Hematopoietic multipotent progenitor cell treated with erythropoietin and hydrocortisone succinate and interleukin-3 and kit ligand, for 15 days (in vitro differentiated cells): ENCODE measurements at places on chromosomes 2 and 18.

DNA sequence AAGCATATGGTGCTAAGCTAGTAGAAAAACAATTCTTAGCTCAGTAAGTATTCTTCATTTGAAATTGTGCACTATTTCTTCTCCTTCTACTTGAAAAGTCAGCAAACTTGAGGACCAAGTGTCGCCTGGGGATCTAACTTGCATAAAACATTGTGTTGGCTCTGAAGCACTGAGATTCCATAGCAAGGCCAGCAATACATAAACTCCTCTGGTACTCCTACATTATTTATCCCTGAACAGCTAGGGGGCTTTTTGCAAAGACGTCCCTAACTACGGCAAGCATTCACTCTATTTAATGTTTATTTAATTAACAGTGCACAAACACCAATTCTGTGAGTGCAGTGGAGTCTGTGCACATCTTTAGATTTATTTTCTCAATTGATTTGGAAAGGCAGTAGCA is 392.2 kb downstream of the ERBB4 start:
- no peak for DNase-seq

- no peak for DNase-seq
Observed at GRCh38 chr2:24826773-24827145, 33.5 kb downstream of the CENPO start.

GRCh38 chr2:113309655-113310387 is 31.1 kb upstream of the PAX8 start:
- DNase-seq = no peak

DNA sequence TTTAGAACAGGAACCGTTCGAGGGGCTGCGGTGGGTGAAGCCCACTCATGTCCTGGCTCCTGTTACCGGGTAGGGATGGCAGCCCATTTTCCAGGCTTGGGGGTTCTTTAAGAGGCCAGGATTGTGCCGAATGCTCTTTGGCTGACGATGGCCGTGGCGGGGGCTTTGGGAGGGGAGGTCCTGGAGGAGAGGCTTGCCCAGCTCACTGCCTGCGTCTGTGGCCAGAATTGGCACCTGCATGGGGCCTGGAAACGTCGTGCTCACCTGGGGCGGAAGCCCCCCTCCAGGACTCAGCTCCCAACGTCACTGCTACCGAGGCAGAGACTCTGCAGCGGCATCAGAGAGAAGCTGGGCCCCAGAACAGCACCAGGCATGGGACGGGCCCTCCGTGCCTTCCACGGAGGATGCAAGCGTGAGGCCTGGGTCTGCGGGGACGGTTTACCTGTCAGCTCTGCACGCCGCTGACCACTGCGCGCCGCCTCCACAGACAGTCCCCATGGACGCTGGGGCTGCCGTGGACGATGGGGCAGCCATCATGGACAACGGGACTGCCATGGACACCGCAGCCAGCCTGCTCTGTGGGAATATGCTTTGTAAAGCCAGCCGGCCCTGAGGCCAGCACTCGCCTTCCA is 82.9 kb downstream of the NFATC1 start:
- DNase-seq = no peak

- no peak for DNase-seq
Observed at GRCh38 chr2:127411653-127412369, 6.4 kb upstream of the PROC start.

DNA sequence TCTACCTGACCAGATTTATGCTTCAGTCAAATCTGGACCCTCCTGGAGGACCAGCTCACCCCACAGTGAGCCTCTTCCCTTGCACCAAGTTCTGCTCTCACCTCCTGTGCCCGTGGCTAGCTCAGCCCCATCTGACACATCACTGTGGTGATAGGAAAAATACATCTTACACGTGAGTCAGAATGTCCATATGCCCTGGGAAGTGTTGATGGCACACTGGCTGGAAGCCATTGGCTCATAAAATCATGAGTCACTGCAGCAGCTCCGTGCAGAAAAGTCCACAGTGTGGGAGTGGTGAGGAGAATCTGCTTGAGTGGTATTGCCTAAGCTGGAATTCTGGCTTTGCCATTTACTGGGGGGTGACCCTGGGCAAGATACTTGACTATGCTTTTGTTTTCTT is 42.6 kb upstream of the RAPGEF4 start:
- no peak for DNase-seq

- no peak for DNase-seq
Observed at GRCh38 chr2:158712791-158713522, 82.2 kb upstream of the DAPL1 start.

- no peak for DNase-seq
Observed at GRCh38 chr2:7539077-7539476, 621.9 kb downstream of the RNF144A start.

GRCh38 chr2:145597809-145598208 is 1077.9 kb upstream of the ZEB2 start:
- DNase-seq = no peak

GRCh38 chr18:48868468-48869466 is 82.0 kb downstream of the SMAD7 start:
- no peak for DNase-seq

- DNase-seq = no peak
Observed at GRCh38 chr18:41150316-41150715, 804.7 kb upstream of the PIK3C3 start.

DNA sequence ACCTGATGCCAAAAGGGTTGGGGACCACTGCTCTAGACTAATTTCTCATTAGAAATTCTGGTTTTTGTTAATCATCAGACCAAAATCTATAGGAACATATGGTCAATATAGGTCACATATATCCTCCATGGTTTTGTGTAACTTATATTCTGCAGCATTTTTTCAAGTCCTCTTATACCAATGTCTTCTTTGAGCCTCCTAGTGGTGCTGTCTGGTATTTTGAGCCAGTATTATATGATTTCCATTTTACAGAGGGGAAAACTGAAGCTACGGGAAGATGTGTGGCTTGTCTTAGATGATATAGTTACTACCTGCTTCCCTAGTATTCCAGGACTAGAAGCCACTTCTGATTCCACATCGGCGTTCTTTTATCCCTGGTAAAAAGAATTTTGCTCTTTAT is 13.8 kb downstream of the MAPK4 start:
- no peak for DNase-seq

DNA sequence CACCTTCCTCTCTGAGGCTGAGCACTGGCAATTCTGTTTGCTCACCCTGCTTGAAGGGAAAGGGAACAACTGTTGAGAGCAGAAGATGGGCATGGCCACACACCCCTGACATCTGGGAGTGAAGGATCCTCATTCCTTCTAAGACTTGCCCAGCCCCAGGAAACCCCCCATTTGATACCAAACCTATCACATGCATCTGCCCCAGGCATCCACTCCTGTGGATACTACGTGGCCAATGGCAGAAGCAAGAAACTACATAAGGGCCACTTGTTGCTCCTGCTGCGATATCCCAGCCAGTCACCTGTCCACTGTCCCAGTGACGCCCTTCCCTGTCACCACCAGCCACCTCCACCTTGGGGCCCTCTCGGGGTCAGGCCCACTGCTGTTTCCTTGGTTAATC is 185.2 kb downstream of the SMAD2 start:
- no peak for DNase-seq

GRCh38 chr2:45070113-45070652 is 60.9 kb upstream of the SIX2 start:
- no peak for DNase-seq

- DNase-seq = no peak
Observed at GRCh38 chr2:6806604-6807003, 59.1 kb downstream of the CMPK2 start.

DNA sequence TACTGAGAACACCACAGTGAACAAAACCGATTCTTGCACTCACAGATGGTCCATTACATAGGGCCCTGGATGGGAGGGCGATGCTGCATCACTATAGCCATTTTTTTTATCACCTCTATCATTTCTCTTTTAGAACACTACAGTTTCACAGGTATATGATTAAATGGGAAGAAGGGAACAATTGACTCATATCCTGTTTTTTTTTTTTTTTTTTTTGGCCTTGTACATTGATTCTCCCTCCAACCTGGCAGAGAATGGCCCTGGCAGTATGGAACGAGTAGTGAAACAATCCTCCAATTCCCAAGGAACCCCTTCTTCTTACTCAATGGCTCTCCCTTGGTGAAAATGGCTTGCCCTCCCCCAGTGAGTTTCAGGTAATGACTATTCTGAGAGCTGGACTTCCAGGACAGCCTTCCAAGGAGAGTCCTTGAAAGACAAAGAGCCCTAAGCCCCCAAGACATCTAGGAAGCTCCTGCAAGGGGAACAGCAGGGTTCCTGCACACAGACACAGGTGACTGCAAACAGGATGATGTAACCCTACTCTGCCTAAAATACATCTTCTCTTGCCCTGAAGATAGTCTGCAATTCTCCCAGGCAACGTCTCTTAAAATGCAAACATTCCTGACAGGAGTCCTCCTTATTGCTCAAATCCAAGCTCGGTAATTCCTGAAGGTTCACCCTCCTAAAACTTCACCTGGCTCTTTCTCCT is 405.4 kb downstream of the SETBP1 start:
- DNase-seq = no peak

- no peak for DNase-seq
Observed at GRCh38 chr18:49464718-49465598, 4.5 kb upstream of the DYM start.

DNA sequence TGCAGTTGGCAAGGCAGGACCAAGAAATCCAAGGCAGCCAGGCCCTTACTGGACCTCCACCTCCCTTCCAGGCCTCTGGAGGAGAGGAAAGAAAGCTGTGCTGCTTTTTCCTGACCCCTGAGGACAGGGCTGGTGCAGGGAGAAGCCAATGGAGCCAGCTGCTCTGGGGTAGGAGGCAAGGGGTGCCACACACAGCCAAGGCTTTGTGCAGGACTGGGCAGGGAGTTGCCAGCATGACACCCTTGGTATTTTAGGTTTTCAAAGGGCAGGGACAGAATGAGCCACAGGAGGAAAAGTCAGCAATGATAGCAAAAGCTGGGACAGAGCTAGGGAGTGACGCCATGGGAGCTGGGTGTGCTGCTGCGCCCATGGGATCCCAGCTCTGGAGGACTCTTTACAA is 22.9 kb downstream of the CCT7 start:
- DNase-seq = no peak

DNA sequence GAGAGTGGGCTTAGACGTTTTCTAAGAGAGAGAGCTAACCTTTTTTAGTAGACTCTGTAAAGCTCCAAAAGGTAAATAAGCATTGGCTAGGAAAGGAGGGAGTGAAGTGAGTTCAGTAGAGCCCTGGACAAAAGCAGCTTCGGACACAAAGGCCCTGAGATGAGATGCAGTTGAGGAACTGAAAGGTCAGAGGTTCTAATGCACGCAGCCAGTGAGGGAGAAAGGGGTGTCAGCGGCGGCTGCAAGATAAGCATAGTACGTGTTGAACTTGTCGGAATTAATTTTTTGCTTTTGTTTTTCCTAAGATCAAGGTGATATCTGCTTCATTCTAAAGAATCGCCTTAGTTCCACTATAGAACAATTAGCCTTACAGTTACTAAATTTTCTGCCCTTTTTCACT is 11.2 kb upstream of the SLC8A1 start:
- DNase-seq = no peak

GRCh38 chr2:182914852-182915251 is 48.4 kb upstream of the FRZB start:
- DNase-seq = no peak

- no peak for DNase-seq
Observed at GRCh38 chr2:15830937-15831549, 109.3 kb upstream of the MYCN start.

GRCh38 chr2:30293303-30293921 is 62.1 kb downstream of the LBH start:
- DNase-seq = peak; percentile 69

DNA sequence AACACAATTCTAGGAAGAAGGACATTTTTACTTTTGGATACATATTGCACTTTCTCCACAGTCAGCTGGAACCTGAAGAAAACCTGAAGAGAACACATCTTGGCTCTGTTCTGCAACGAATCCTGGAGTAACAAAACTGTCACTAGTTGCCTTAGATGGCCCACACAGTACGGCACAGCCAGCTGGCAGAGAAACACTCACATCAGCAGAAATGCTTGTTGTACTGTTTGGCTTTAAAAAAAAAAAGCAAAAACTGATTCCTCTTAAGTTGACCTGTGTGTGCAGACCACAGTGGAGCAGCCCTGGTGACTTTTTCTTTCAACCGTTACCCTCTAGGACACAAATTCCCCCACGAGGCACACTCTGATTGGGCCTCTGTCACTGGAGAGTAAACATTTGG is 152.3 kb upstream of the TWIST2 start:
- DNase-seq = no peak

GRCh38 chr2:167721593-167721992 is 525.8 kb downstream of the STK39 start:
- no peak for DNase-seq

DNA sequence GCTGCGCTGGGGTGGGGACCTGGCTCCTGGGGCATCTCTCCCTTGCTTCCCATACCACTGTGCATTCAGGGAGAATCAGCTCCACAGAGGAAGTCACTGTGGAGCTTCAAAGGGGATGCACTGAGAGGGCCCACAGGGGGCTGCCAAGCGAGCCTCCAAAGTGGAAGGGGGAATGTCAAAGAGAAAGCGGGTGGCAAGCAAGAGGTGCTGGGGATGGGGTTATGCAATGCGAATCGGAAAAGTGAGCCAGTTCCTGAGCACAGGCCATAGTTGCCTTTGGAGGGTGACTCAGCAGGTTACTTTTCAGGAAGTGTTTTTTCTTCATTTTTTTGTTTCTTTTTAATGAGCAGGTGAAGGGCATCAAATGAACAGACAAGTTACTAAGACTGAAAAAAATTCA is 17.6 kb downstream of the PMAIP1 start:
- peak; percentile 51 for DNase-seq

DNA sequence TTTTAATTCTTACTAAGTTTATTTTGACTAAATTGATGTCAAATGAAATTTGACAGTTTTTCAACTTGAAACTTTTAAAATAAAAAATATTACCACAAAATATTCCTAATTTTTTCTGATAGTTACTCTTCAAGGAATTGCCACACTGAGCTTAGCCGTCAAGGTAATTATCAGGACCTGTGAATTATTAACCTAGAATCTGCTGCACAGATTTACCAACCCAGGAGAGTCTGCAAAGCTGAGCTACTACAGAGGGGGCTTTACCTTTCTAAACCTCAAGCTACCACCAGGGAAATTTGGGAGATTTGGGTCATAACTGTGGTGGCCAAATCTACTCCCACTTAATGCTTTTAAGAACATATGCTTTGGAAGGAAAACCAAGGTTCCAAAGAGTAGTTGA is 324.6 kb downstream of the CCDC178 start:
- DNase-seq = no peak

DNA sequence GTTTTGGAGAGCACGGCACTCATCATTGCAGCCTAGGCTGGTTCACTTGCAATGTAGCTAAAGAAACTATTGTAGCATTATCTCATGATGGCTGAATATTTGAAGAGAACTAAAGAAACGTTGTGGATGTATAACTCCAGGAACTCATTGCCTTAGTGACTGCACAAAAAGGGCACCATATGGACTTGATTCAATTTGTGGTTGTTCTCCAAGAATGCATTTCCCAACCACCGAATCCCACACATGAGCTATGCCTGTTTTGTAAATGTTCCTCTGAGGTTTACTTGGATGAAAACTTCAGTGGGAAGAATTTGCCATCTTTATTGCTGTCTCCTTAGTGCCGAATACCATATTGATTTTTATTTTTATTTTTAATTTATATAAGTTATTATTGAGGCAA is 43.5 kb downstream of the DOK6 start:
- no peak for DNase-seq

GRCh38 chr2:241309684-241310117 is 5.8 kb downstream of the HDLBP start:
- DNase-seq = no peak

GRCh38 chr2:190216829-190217228 is 102.8 kb downstream of the HIBCH start:
- peak; percentile 59 for DNase-seq
